ENCODE measurements at places on chromosomes 7 and 10.
A peak's percentile ranks its signal among the peaks of the same experiment; 100 is the strongest.

DNA sequence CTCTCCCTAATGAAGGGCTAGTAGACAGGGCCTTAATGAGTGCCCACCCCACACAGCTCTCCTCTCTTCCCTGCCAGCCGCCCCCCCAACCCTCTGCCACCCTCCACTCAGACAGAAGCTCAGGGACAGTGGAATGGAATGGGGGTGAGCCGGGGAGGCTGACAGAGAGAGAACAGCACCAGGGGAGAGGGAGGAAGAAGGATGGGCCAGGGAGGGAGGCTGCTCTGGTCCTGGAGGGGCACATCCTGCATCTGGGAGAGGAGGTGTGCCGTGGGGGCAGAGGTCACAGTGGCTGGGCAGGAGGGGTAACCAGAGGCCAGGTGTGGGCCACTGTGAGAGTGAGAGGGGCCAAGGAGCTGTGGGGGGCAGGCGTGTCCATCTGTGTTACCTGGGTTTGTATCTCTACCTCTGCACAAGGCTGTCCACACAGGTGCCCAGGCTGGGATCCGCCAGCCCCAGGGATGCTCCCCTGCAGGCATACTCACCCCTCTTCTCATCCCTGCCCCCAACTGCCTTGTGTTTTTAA, 2.4 kb downstream of the NYAP1 start:
- no peak for ATAC-seq

DNA sequence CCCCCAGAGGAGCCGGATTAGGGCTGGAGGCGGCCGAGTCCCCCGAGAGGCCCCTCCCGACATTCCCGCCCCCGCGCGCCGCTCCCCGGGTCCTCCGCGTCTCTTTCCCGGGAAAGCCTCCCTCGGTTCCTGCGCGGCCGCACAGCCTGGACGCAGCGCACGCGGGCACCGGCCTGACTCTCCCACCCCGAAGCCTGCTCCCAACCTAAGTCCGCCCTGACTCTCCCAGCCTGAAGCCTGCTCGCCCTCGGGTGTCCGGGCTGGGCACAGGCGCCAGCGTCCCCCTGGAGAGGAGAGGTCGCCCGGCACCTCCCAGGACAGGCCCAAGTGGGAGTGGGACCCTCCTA, 441 bp upstream of the VENTX start:
- no peak for ATAC-seq

DNA sequence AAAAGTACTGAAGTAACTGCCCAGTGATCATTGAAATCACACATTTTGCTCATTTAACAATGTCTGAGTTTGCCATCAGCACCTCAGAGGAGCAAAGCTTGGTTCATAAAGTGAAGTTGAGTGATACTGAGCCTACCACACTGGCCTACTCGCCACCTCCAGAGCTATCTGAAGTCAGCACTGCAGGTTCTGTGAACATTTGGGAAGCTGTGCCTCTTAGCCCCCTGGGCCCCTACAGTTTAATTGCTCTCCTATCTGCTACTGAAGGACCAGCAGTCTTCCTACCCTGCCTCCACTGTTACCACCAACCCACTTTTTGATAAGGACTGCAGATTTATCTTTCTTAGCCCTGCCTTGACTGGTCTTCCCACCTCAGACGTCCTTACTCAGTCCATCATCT, 2.0 kb upstream of the SEMA4G start:
- no peak for ATAC-seq

DNA sequence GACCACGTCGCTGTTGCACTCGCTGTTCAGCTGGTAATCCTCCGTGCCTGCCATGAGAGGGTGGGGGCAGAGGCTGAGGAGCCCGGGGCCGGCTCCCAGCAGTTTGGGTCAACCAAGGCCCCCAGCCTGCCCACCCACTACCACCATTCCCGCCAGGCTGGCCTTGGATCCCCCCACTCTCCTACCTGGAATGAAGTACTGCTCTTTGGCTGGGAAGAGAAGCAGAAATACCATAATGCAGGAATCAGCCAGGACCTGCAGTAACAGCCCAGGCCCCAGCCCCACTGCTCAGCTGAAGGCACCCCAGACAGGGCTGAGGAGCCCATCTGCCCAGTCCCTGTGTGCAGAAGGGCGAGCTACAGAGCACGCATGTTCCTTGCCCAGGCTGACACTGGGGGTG, 138.0 kb downstream of the SLIT1 start:
- ATAC-seq = no peak

GRCh38 chr10:127757033-127757432, 20.0 kb downstream of the FOXI2 start:
- no peak for ATAC-seq

DNA sequence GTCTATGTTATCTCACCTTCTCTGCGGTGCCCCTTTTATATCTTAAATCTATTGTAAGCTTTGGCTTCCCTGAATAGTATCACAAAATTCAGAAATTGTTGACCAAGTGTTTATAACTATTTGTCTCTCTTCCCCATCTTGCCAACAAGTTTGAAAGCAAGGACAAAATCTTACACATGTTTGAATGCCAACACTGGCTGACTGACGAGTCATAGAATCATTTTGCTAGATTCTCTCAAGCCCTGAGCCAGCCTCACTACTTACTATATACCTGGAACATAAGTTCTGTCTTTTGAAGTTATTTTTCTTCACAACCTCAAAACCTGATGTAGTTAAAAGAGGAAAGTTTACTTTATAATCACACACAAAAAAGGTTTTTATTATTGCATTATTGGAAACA, 700.7 kb downstream of the PHTF2 start:
- ATAC-seq = no peak

GRCh38 chr10:120609006-120609405, 152.0 kb downstream of the PLPP4 start:
- no peak for ATAC-seq

DNA sequence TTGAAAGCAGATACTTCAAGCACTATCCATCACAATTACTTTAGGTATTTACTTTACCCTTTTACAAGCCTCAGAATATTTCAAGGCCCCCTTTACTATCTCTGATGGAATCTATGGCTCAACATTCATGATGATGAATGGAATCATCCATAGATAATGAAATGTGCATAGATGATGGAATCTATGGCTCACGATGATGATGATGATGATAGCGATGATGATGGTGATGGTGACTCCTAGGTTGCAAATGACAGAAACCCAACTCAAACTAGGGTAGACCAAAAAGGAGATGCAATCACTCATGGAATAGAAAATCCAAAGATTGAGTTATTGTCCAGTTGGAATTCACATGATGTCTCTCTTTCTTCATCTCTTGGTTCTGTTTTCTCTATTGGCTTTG, 55.7 kb downstream of the NEBL start:
- no peak for ATAC-seq

DNA sequence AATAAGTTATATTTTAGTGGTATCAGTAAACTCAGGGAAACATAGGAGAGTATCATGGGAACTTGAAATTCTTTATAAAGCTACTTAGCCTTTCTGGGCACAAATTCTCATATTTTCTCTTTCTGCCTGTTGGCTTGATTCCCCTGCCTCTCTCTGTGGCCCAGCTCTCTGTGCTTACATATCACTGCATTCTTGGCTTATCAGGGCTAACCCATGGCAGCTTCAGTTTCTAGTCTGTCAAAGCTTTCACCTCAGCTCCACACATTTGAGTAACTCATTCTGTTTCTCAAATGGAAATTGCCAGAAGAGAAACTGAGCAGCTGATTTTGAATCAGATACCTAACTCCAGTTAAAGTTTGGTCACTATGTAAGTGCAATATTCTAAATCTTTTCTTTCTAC, 713.1 kb downstream of the DNAJB9 start:
- ATAC-seq = no peak

- peak; percentile 28 for ATAC-seq
Observed at GRCh38 chr7:141073173-141073640, 657 bp upstream of the TMEM178B start.

GRCh38 chr7:98771519-98771918, 98.3 kb downstream of the TMEM130 start:
- ATAC-seq = no peak

DNA sequence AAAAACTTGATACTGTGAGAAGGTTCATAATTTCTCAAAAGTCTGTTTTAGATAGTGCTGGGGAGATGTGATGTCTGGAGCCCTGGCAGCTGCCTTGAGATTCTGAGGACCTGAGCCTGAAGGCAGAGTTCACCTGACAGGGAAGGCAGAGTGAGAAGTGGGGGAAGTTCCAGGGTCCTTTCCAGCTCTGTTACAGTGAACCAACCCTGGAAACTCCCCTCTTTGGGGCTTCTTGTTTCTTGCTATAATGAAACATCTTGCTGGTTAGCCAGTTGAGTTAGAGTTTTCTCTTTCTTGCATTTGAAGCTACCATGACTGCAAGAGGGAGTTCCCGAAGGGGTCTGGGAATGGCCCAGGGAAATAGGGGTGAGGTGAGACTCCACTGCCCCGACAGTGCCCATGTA, 158.9 kb upstream of the TNRC18 start:
- peak; percentile 53 for ATAC-seq

DNA sequence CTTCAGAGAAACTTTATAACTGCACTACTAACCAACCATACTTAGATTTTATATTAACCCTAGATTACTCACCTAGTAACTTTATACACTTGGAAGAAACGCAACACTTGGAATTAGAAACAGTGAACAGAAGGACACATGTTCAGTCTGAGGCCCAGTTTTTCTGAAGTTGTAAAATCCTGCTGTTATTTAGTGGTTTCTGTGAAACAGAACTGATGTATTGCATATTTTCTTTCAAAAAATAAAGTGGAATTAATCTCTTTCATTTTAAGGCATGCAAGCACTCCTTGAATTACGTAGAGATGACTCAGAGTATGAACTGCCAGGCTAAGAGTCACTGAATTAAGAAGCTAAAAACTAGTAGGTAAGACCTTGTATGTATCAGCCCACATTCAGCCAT, 215.8 kb downstream of the SKAP2 start:
- no peak for ATAC-seq

GRCh38 chr10:59970396-59971368, 64.3 kb upstream of the CCDC6 start:
- no peak for ATAC-seq

- ATAC-seq = no peak
Observed at GRCh38 chr7:127379642-127380041, 12.9 kb downstream of the ZNF800 start.

DNA sequence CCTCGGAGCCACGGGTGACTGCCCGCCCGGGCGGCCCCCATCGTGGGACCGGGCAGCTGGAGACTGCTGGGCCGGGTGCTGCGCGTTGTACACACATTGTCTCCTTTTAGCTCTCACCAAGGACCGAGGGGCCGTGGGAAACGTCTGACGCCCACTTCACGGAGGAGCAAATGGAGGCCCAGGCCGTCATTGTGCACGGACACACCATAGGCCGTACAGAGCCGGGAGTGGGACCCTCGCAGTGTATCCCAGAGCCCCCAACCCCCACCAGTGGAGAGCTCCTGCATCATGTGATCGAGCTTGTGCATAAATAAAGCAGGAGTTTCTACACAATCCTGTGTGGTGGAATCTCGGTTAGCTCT, 722 bp downstream of the DENND10 start:
- peak; percentile 8 for ATAC-seq

DNA sequence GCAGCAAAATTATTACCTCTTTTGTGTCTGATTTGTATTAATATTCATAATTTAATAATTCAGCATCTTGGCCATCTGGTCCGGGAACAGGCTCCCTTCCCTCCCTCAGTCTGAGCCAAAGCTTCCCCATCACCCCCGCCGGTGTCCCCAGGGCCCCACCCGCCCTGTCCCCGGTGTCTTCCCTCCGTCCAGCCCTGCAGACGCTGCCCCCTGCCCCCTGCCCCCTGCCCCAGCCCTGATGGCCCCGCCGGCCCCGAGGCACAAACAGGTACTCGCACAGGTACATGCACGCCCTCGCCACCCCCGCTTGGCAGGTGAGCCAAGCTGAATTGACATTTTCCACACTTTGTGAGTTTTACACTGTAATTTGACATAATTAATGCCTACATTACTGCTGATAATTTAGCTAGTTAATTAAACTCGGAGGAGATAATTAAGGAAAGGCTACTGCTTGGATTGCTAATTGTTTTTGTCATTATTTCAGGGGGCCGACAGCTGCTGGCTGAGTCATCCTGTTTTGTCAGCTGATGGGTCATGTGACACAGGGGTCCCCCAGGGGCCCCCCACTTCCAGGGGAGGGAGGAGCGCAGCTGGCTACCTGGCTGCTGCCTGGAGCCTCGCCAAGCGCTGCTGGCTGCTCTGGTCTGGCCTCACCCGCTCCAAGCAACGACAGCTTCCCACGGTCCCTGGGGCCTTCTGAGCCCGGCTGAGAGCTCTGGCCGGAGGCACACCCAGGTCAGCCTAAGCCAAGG, 36.6 kb downstream of the MICALL2 start:
- no peak for ATAC-seq

- no peak for ATAC-seq
Observed at GRCh38 chr10:78389419-78389818, 355.8 kb downstream of the RPS24 start.
